NCI-H1105 (cell line): ENCODE measurements at places on chromosomes 4 and X.

DNA sequence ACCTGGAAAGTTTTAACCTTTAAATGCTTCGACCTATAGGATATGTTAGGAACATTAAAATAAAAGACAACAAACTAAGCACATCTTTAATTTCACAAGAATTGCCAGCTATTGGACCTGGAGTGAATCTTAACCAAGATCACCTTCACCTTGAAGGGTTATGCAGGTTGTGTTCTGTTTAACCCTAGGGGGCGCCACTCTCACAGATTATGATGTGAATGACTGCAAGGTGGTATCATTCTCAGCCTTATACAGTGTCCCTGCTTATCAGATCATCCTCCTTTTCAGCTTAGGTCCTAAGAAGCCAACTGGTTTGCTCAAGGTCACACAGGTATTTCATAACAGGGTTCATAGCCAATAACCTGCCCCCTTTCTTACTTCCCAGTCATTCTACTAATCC is 23.5 kb downstream of the INTS6L start:
- DNase-seq = no peak

- DNase-seq = no peak
Measured at GRCh38 chrX:109774136-109774535, 41.1 kb upstream of the ACSL4 start.

- DNase-seq = no peak
Measured at GRCh38 chr4:48526406-48526805, 36.4 kb downstream of the ZAR1 start.

GRCh38 chr4:189802884-189803283 is 137.8 kb upstream of the FRG1 start:
- DNase-seq = no peak

- DNase-seq = no peak
Measured at GRCh38 chr4:75189711-75190335, 256.9 kb downstream of the PARM1 start.

- no peak for DNase-seq
Measured at GRCh38 chr4:105666693-105667092, 41.8 kb downstream of the INTS12 start.

- DNase-seq = no peak
Measured at GRCh38 chr4:189299706-189300105, 641.0 kb upstream of the FRG1 start.

GRCh38 chrX:65781845-65782244 is 114.4 kb downstream of the MSN start:
- no peak for DNase-seq

GRCh38 chr4:185238215-185238681 is 28.9 kb downstream of the SNX25 start:
- DNase-seq = no peak

GRCh38 chr4:38664706-38665401 is 855 bp downstream of the KLF3 start:
- DNase-seq = peak; percentile 28

GRCh38 chrX:107766470-107767150 is 9.0 kb downstream of the TSC22D3 start:
- no peak for DNase-seq

GRCh38 chrX:84729809-84730208 is 227.6 kb upstream of the HDX start:
- DNase-seq = peak; percentile 13

DNA sequence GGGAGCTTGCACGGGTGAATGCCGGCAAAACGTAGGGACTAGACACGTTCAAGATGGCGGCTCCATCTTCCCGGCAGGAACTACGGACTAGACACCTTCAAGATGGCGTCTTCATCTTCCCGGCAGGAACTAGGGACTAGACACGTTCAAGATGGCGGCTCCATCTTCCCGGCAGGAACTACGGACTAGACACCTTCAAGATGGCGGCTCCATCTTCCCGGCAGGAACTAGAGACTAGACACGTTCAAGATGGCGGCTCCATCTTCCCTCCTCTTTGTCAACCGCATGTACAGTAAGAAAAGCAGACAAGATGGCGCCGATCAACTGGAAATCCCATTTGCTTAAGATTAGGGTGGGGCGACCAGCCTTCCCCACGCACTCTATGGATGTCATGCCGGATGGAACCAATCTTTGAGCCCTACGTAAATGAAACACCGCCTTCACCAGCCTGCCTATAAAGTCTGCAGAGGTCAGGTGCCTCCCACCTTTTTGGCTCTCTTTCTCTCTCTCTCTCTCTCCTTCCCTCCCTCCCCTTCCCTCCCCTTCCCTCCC is 222.4 kb downstream of the CRLF2 start:
- DNase-seq = peak; percentile 87

DNA sequence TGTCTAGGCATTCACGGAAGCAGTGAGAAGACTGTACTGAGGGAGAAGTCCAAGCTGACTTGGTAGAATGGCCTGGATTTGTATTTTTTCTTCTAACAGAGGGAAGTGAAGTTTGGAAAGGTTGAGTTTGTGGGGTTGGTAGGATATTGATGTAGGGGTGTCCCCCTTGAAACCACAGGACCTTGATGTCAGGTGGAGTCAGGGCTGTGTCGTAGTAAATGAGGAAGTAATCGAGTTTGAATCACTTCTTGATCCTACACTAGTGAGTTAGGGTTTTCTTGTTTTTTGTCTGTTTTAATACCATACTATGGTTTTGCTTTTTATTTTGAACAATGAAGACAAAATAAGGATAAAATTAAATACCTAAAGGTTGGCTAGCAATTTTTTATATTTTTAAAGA is 30.1 kb upstream of the ANAPC4 start:
- no peak for DNase-seq

- DNase-seq = no peak
Measured at GRCh38 chrX:1283741-1284140, 15.1 kb downstream of the CSF2RA start.

DNA sequence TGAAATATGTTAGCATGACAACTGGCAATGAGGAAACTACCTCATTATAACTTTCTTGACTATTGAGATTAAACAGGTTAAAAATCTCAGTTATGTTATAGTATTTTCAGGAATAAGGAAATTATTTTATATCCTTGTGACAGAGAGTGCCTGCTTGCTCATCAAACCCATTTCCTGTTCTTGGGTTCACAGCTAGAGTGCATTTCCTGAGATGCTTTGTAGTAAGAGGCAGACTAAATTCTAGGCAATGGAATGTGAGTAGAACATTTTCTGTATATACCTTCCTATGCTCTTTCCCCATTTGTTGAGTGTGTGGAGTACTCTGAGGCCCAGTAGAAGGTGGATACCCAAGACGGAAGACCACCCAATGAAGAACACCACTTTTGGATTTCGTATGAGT is 96.9 kb upstream of the CASK start:
- no peak for DNase-seq

GRCh38 chr4:80161413-80162058 is 35.8 kb upstream of the PRDM8 start:
- DNase-seq = no peak

- DNase-seq = no peak
Measured at GRCh38 chr4:83358410-83358809, 23.8 kb upstream of the HPSE start.

DNA sequence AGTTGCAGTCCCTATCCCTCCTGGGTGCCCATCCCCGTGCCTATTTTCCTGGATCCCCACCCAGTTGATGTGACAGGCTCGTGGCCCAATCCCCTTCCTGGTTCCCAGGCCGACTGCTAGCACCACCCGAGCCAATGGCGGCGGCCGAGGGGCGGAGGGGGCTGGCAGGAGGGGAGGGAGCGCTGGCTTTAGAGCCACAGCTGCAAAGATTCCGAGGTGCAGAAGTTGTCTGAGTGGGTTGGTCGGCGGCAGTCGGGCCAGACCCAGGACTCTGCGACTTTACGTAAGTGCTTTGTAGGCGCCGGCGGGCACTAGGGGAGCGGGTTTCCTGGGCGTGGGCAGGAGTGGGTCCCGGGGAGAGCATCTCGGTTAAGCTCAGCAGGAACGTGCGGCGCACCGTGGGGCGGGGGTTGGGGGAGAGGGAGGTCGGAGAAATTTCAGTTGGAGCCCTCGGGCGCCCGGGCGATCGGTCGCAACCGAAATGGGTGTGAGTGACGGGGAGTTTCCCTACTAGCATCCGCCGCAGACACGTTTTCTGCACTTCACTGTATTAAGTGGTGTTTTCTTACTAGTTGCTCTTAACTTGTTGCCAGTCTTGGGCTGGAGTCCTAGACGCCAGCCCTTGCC is at the start of gene PLS3:
PLS3 (plus strand) TSS at position 197 of the 627 bp plus-strand sequence. CDS start 49,077 bp downstream, outside the sequence.
- DNase-seq = peak; percentile 55

DNA sequence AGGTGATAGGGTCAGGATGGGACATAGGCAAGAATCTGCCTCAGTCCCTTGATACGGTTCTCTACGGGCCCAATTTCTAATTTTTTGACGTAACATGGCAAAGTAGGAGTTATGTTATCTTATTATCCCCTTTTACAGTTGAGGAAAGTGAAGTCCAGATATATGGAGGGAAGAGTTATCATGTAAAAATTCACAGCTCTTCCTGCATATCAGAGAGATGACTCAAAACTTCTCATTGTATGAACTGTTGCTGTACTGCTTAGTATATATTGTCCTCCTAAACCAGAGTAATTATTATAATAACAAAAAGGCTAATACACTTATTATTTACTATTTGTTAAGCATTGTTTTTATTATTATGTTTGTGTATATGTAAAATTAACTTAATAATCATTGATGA is 260.5 kb upstream of the IGFBP7 start:
- DNase-seq = no peak

DNA sequence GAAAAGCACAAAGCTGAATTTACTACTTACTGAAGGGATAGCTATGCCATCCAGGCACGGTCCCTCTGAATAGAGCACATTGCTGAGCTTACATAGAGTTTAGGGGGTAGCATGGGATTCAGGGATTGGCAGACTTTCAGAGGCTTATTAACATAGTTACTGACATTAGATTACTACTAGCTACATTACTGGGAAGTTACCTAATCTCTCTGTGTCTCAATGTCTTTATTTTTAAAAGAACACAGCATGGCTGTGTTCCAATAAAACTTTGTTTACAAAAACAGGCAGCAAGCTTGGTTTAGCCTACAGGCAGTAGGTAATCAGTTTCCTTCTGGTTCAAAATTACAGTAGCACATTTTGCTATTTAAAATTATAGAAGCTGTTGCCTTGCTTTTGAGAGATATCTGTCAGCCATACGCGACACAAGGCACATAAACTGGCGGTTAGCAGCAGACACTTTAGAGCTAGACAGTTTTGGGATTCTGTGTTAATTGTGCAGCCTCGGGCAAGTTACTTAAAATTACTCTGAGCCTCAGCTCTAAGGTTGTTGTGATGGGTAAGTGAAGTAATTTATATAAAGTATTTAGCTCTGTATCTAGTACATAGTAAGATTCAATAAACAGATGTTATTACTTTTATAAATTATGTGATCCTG is 6.9 kb downstream of the KLHL8 start:
- no peak for DNase-seq

GRCh38 chrX:1025413-1025812 is 187.0 kb downstream of the CRLF2 start:
- DNase-seq = no peak

DNA sequence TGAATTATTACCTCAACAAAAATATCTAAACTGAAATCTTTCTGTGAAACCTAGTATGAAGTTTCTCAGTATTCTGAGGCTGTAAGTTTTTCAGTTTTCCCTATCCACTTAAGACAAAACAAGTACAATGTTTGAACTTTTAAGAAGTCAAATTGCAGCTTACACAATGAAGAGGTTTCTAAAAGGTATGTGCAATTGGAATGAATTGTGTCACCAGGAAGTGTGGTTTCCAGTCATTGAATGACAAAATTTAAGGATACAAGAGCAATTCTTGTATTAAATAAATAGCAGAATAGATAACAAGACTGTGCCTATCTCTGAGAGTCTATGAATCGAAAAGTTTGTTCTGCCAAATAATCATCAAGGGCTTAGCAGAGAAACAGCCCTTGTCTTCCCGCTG is 207.3 kb downstream of the ANKRD50 start:
- DNase-seq = no peak

DNA sequence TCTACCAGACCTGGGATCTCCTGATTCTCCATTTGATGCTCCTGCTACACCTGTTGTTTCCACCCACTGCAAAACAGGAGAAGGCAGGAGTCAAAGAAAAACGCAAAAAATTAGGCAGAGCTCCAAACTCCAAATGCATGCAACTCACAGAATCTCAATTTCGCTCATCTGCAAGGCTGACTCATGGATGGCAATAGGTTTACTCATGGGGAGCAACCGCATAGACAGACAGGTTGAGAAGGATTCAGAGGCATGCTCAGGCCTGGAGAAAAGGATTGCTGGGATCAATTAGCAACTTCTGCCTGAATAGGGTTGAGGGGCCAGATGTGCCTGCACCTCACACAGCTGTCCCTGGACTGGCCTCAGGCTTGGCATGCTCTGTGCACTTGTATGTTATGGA is 231.0 kb downstream of the LDB2 start:
- DNase-seq = no peak

DNA sequence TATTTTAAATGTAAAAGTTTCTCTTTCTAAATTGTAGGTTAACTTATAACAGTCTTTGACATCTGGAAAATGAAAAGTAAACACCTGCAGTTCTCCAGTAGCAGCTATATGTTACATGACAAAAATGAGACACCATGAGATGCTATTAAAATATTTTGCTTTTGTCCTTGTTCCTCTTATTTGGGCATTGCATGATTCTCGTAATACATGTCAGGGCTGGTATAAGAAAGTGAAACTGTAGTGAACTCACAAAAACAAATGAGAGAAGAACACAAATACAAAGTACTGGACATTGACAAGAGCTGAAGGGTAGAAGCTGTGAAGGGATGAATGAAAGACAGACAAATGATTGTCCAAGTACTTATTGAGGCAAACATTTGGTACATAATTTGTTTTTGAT is 9.0 kb downstream of the GK2 start:
- no peak for DNase-seq
